T-helper 1 cell (primary cell): ENCODE measurements at places on chromosomes 1 and 21.

- DNase-seq: no peak
These were observed 1.1 kb upstream of the COA6 start for GRCh38 chr1:234372011-234372757.

GRCh38 chr1:12161662-12162458 lies 4.9 kb upstream of the TNFRSF1B start:
- peak; percentile 50 for DNase-seq

GRCh38 chr1:62352387-62352786 lies 33.2 kb upstream of the KANK4 start:
- no peak for DNase-seq

DNA sequence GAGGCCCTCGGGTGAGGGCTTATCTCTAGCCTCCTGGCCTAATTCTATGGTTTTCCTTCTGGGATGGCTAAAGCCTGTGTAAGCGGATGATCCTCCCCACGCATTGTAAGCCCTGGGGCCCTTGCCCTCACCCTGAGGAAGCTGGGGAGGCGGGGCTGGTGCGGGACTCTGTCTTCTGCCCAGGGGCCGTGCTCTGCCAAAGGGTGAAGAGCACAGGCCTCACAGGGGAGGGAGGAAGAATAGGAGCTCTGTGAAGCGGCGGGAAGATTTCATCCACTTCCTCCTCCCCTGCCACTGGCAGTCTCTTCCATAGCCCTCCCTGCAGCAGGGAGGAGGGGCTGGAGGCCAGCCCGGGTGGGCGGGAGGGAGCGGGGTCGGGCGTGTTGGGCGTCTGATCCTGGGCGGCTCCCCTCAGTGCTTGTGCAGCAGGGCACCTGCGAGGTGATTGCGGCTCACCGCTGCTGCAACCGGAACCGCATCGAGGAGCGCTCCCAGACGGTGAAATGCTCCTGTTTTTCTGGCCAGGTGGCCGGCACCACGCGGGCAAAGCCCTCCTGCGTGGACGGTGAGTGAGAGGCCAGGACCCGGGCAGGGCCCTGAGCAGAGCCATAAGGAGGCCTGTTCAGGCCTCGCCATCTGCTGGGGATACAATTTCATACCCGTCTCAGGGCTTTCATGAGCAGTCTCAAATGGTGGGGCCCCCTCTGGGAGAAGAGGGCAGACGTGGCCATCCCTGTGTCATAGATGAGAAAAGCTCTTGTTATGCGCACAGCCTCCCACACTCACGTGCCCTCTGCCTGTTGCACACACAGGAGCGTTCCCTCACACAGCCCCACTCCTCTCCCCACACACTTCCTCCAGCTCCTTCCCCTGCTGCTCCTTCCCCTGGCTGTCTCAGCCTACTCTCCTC lies 7.7 kb upstream of the PPM1J start:
- DNase-seq: no peak

DNA sequence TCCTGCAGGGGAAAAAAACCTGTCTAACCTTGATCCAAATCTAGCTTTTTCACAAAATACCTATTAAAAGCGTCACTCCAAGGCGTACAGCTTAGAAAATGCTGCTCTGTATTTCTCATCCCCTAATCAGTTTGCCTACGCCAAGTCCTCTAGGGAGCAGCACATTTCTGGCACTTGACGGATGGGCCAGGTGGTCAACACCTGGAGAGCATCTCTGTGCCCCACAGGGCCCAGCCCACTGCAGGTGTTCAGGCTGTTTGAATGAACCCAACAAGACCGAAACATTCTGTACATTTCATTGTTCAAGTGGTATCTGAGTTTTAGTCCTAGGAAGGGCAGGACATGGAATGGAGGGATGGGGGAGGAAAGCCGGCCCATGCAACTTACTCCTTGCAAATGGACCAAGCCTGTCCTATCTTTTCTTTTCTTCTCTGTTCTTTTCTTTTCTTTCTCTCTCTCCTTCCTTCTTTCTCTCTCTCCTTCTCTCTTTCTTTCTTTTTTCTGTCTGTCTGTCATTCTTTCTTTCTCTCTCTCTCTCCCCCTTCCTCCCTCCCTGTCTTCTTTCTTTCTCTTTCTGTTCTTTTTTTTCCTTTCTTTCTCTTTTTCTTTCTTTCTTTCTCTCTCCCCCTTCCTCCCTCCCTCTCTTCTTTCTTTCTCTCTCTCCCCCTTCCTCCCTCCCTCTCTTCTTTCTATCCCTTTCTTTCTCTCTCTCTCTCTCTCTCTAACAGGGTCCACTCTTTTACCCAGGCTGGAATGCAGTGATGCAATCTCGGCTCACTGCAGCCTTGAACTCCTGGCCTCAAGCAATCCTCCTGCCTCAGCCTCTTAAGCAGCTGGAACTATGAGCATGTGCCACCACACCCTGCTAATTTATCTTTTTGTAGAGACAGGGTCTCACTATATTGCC lies 29.1 kb downstream of the IGFN1 start:
- DNase-seq: no peak

DNA sequence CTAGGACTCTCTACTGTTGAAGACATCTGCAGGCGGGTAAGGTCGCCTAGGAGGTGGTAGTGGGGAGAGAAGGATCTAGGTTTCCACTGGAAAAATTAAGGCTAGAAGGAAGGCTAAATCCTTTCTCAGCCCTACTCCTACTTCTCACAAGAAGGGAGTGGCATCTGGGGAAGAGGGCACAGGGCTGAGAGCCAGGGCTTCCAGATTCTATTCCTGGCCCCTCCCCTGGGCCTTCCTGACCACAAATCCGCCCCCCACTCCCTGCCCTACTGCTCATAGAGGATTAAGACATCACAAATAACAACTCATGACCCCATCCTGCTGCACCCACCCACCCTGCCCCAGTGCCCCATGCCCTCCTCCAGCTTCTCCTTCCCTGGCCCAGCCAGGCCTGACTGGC lies 2.5 kb downstream of the PHLDA3 start:
- no peak for DNase-seq

DNA sequence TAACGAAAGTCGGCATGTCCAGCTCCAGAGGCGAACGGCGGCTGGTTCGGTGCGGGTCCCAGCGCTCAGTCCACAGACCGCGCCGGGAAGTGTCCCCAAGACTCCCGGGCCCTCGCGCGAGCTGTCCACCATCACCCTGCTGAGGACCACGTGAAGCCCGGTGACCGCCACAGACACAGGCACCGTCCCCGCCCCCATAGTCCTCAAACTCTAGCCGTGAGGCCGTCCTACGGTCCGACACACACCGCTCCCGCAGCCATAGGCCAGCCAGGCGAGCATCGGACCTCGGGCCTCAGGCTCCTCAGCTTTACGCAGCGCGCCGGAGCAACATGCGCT lies 535 bp downstream of the SETD4 start:
- no peak for DNase-seq

DNA sequence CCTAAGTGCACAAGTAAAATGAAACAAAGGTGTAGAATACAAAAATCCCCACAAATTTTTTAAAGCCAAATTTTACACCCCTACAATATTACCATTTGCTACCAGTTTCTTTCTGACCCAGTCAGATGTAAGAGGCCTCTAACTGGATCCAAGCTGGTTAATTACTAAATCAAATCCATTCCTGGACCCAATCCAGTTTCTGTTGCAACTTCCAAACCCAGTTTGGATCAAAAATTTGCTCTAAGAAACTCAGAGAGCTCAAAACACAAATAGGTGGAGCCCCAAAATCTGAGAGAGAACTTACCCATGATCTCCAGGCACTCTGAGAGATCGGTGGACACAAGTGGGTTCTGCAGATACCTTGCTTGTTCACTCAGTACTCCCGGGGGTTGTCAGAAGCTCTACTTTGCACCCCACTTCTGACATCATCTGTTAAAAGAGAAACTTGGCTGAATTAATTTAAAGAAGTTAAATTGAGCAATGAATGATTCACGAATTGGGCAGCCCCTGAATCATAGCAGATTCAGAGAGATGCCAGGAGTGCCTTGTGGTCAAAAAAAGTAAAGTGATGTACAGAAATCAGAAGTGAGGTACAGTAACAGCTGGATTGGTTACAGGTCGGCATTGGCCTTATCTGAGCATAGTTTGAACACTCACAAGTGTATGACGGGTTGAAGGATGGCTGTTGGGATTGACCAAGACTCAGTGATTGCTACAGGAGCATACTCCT lies 448.0 kb downstream of the KCNT2 start:
- no peak for DNase-seq

DNA sequence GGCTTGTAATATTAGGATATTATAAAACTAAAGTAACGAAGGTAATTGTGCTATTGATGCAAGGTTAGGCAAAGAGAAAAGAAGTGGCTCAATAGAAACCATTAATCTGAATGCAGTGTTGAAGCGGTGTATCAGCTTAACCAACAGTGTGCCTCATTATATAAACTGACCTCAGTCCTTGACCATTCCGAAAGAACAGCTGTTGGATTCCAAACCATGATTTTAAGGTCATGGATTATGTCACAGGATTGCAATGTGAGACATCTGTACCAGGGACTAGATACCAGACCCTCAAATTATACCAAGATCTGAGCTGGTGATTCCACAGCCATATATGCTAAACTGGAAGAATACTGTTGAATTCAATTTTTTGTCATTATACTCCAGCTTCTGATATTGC lies 134.2 kb upstream of the HP1BP3 start:
- DNase-seq: no peak

DNA sequence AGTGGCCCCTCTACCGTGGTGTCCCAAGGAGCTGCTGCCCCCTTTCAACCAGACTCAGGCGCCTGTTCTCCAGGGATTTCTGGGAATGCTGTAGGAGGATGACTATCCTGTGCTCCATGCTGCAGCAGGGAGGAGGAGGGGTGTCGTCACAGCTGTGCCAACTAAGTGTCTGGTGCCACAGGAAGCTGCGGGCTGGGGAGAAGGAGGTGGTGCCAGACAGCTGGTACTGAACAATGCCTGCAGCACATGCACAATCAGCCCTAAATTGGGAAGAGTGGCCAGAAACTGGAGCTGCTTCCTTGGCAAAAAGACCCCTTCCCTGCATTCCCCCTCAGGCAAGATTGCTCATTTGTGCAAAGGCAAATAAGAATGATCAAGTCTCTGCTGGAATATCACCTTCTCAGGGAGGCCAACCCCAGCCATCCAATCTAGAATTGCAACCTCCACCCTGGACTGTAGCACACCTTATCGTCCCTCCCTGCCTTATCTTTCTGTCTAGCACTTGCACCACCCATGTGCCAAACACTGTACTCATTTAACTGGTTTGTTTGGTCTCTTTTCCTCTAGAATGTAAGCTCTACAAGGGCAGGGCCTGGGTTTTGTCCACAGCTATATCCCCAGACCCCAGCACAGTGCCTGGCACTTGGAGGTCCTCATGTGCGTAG lies 33.3 kb downstream of the LAMB3 start:
- DNase-seq: no peak
